ENCODE measurements at places on chromosomes 7 and 10. TPM values are rescaled to one million over a fixed set of nuclear protein-coding genes. Genes with fewer than 3 reads are reported as not detected.

Gene PRKCQ
- total RNA-seq, result 0.33 TPM

GRCh38 chr10:97196223-97197029 lies 10.7 kb upstream of the SLIT1 start:
- no peak overlapping the region for H3K27ac ChIP-seq
- peak; percentile 21 for DNase-seq
- H3K27me3 ChIP-seq, result no peaks in the 10 kb centered on the region

GRCh38 chr7:120441850-120442249 lies 168.9 kb downstream of the KCND2 start:
- no peak overlapping the region for H3K27ac ChIP-seq
- no peaks in the 10 kb centered on the region for H3K27me3 ChIP-seq
- no peak for DNase-seq
- no peaks in the 10 kb centered on the region for H3K36me3 ChIP-seq
- no peaks in the 10 kb centered on the region for H3K4me1 ChIP-seq

DNA sequence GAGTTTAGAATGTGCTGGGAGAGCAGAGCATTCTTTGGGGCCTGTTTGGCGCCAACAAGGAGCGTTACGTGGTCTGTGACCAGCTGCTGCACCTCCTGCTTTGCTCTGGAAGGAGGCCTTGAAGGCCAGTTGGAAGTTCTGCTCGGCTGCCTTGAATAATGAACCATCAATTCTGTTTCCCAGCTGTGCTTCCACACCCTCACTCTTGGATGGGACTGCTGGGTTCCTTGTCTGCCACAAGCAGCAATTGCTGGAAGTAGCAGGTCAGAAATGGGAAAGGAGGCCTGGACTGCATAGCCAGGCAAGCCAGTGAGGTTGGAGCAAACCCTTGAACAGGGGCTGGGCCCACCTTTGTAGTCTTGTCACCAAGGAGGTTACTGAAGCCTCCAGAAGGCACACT lies 86.6 kb upstream of the INSYN2A start:
- DNase-seq, result no peak
- H3K36me3 ChIP-seq, result no peaks in the 10 kb centered on the region
- H3K27ac ChIP-seq, result no peak overlapping the region
- no peaks in the 10 kb centered on the region for H3K4me1 ChIP-seq
- no peaks in the 10 kb centered on the region for H3K27me3 ChIP-seq

Gene BTRC
- 8.8 TPM for total RNA-seq

GRCh38 chr10:23613900-23614299 lies 175.0 kb downstream of the OTUD1 start:
- no peak overlapping the region for H3K4me3 ChIP-seq
- no peaks in the 10 kb centered on the region for H3K27me3 ChIP-seq
- DNase-seq, result no peak
- no peaks in the 10 kb centered on the region for H3K36me3 ChIP-seq
- H3K4me1 ChIP-seq, result no peaks in the 10 kb centered on the region
- no peak overlapping the region for H3K27ac ChIP-seq

Gene EN2
- not detected for total RNA-seq

DNA sequence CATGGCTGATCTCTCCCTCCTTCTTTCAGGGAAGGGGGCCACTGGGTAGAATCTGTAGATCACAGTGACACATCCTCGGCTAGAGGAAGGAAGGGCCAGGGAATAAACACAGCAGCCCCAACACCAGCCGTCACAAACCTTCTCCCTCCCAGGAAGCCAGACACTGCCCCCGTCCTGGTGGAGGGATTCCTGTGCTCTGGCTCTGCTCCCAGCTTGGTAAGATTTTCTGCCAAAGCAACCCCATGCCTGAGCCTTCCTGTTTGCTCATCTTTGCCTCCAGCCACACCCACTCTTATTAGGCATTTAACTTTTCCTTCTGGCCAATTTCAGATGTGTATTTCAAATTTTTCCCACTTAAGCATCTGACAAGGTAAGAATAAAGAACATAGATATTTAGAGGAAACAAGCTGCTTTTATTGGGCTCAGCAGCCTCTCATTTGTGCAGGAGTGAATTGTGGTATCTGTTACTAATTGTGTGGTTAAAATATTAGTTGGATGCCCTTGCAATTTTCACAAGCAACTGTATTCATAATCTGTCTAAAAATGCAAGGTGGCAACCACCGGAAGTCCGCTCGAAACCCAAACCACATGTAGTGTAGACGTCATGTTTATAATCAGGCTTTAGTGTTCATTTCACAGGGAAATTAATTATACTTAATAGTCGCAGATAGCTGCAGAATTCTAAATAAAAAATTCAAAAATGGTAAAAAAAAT lies 13.2 kb upstream of the NPS start:
- H3K27me3 ChIP-seq, result no peaks in the 10 kb centered on the region
- no peaks in the 10 kb centered on the region for H3K4me1 ChIP-seq
- no peaks in the 10 kb centered on the region for H3K36me3 ChIP-seq
- H3K27ac ChIP-seq, result no peak overlapping the region
- H3K4me3 ChIP-seq, result no peak overlapping the region

- H3K27ac ChIP-seq, result peak overlapping the region; percentile 33
- no peaks in the 10 kb centered on the region for H3K36me3 ChIP-seq
- DNase-seq, result peak; percentile 71
- H3K27me3 ChIP-seq, result no peaks in the 10 kb centered on the region
- no peak overlapping the region for H3K4me3 ChIP-seq
Observed at GRCh38 chr10:80552151-80552646, 14.5 kb downstream of the SH2D4B start.

DNA sequence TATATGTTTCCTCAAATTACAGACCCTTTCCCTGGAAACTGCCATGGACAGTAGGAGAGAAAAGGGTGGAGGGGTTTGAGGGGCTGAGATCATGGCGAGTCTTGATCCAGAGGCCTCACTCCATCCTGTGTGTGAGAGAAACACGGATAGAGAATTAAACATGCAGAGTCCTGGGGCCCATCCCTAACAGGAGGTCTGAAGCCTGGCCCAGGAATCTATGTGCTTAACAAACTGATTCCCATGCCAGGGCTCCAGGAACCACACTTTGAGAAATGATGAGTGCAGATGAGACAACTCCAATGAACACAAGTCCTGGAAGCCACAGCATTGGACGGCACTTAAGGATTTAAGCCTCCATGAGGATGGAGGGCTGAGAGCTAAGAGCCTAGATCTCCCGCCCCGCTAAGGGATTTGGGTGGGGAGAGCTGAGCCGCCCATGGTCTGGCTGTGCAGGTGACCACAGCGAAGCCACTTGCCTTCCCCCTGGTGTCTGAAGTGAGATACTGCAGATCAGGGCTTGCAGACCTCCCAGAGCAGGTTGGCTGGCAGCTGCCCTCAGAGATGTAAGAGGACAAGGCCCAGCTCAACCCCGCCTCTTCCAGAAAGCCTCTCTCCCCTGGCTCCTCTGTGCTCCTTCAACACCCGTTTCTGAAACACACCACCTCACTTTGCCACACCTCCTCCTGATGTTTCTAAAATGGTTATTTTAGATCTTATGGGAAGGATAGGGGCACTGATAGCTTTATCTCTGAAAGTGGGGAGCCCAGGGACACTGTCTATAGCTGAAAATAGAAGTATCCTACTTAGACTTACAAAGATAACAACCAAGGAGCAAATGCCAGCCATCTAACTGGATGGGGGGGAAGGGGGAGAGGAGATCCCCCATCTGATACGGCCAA lies 24.8 kb upstream of the EIF5AL1 start:
- no peak overlapping the region for H3K27ac ChIP-seq
- no peak overlapping the region for H3K4me3 ChIP-seq
- DNase-seq, result peak; percentile 55
- no peaks in the 10 kb centered on the region for H3K27me3 ChIP-seq

GRCh38 chr10:12150163-12150562 lies 20.7 kb downstream of the SEC61A2 start:
- no peak for DNase-seq
- H3K4me1 ChIP-seq, result no peaks in the 10 kb centered on the region
- H3K36me3 ChIP-seq, result no peaks in the 10 kb centered on the region
- no peak overlapping the region for H3K27ac ChIP-seq
- no peaks in the 10 kb centered on the region for H3K27me3 ChIP-seq
- H3K4me3 ChIP-seq, result no peak overlapping the region

Gene CDC14C
- not detected for total RNA-seq

DNA sequence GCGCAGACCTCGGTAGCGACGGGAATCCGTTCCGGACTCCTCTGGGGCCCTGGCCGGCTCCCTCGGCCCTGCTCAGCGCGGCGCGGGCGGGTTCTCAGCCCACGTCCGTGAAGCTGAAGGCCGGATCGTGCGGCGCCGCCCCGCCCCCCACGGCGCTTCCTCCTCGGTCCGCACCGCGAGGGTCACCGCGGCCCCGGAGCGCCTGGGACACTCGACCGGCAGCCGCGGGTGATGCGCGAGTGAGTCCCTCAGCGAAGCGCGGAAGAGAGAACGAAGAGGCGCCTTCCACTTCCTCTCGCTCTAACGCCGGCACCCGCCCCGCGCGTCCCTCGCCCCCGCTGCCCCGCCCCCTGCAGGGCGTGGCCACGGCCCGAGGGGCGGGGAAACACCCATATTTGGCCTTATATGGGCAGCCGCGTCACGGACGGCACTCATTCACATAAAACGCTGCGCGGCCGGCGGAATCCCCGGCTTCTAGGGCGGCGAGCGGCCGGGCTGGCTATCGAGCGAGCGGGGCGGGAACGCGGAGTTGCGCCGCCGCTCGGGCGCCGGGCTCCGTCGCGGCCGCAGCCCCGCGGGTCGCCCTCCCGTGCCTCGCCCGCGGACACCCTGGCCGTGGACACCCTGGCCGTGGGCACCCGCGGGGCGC lies at the start of gene DUSP5:
Gene DUSP5 (plus strand): TSS at position 470 of the 649 bp plus-strand sequence. CDS start 215 bp downstream, outside the sequence.
- H3K27me3 ChIP-seq, result no peaks in the 10 kb centered on the region
- peak within 1 kb of the TSS; percentile 23 for H3K4me3 ChIP-seq
- no peaks in the 10 kb centered on the region for H3K36me3 ChIP-seq
- peaks cover 44% of the 10 kb centered on the region for H3K4me1 ChIP-seq
- DNase-seq, result peak; percentile 93

Gene HTR5A
- not detected for total RNA-seq

GRCh38 chr10:111158595-111158994 lies 81.8 kb downstream of the ADRA2A start:
- no peaks in the 10 kb centered on the region for H3K4me1 ChIP-seq
- H3K27me3 ChIP-seq, result no peaks in the 10 kb centered on the region
- no peak for DNase-seq
- no peak overlapping the region for H3K27ac ChIP-seq

DNA sequence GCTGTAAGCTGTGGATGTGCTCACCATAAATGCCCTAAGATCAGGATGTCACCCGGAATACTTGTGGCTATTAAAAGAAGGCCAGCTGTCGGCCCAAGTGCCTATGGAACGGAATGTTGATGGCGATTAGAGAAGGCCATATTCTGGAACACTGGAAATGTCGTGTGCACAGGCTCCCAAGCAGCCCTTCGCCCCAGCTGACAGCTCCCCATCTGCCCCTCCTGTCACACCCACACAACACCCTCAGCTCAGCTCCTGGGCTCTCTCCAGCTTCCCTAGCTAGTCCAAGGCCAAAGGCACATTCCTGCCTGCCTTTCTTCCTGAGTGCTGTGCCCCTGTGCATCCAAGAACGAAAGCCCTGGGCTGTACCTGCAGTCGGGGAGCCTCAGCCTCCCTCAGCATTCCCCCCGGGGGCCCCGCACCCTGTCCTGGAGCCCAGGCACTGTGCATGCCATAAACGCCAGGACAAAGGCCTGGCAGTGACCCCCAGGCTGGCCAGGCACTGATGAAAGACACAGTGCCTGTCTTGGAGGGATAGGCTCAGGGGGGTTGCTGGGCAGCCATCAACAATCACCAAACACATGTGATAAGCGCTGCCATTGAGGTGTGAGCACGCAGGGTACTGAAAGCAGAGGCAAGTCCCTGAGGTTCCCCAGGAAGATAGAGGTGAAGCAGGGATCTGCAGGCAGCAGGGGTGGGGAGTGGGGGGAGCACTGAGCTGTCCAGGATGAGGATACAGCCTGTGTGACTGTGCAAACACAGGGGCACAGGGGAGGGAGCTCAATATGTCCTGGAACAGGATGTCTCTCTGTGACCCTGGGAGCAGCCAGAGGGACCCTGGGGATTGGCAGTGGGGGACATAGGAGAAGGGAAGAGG lies 3.7 kb upstream of the LDB3 start:
- DNase-seq, result no peak
- H3K36me3 ChIP-seq, result no peaks in the 10 kb centered on the region
- no peak overlapping the region for H3K27ac ChIP-seq
- peaks cover 18% of the 10 kb centered on the region for H3K4me1 ChIP-seq
- H3K27me3 ChIP-seq, result no peaks in the 10 kb centered on the region

DNA sequence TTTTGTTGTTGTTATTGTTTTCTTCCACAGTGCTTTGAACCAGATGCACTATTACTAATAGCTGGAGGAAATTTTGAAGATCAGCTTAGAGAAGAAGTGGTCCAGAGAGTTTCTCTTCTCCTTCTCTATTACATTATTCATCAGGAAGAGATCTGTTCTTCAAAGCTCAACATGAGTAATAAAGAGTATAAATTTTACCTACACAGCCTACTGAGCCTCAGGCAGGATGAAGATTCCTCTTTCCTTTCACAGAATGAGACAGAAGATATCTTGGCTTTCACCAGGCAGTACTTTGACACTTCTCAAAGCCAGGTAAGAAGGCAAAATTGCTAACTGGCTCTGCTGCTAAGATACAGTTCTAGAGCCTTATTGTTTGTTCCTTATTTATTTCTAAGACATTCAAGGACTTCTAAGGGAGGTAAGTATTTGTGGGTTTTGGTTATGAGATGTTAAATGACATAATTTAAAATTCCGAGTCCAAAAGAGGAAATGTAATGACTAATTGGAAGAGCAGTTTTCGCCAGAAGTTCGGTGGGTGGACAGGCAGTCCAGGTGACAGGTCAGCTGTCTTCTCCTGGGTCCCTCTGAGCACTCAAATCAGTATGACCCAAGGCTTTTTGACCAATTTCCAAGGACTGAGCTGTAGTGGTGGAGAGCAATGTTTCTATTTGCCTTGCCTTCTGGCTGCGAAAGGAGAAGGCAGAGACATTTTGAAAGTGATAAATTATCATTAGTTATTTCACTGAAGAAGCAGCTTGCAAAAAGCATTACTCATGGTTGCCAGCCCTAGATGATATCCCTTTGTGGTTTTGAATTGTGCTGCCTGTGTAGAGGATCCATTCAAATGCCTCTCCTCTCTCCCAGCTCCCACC lies 10.1 kb downstream of the SLC39A12 start:
- no peak overlapping the region for H3K27ac ChIP-seq
- H3K4me3 ChIP-seq, result no peak overlapping the region
- no peaks in the 10 kb centered on the region for H3K27me3 ChIP-seq
- H3K4me1 ChIP-seq, result no peaks in the 10 kb centered on the region

- no peaks in the 10 kb centered on the region for H3K36me3 ChIP-seq
- H3K4me3 ChIP-seq, result no peak overlapping the region
- peak overlapping the region; percentile 90 for H3K27ac ChIP-seq
- peaks cover 41% of the 10 kb centered on the region for H3K4me1 ChIP-seq
- DNase-seq, result no peak
- no peaks in the 10 kb centered on the region for H3K27me3 ChIP-seq
Observed at GRCh38 chr10:11876324-11876723, 53.2 kb downstream of the PROSER2 start.

GRCh38 chr7:139943401-139943800 lies 114.3 kb downstream of the TBXAS1 start:
- H3K27ac ChIP-seq, result no peak overlapping the region
- no peaks in the 10 kb centered on the region for H3K27me3 ChIP-seq
- H3K4me1 ChIP-seq, result no peaks in the 10 kb centered on the region
- no peak overlapping the region for H3K4me3 ChIP-seq
- DNase-seq, result peak; percentile 10

DNA sequence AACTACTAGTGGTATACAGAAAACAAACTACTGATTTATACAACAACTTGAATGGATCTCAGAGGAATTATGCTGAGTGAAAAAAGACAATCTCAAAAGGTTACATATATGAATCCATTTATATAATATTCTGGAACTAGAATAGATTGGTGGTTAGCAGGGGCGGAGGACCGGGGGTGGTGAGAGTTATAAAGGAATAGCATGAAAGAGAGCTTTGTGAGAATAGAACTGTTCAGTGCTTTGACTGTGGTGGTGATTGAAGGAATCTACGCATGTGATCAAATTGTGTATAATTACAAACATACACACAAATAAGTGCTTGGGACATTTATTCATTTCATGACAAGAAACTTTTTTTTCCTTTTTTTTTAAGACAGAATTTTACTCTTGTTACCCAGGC lies 19.6 kb downstream of the RAB19 start:
- H3K4me3 ChIP-seq, result no peak overlapping the region
- peaks cover 16% of the 10 kb centered on the region for H3K4me1 ChIP-seq
- DNase-seq, result no peak
